ENCODE measurements at places on chromosomes 12 and 14. TPM values are rescaled to one million over a fixed set of nuclear protein-coding genes. Genes with fewer than 3 reads are reported as not detected.

DNA sequence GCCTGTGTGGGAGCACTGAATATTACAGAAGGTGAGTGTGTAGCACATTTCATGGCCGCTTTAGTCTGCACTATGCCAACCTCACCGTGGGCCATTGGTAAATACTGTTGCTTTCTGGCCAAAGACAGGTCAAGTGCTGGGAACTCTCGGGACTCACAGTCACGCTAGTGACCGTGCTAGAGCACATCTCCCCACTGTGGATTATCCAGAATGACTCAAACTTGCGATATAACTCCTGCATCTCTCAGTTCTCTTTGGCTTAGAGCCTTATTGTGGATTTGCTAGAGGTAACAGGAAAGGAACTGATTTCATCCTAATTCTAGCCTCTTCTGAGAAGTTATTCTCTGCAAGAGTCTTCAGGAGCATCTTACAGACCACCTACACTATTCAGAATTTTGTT is 86.5 kb downstream of the DAD1 start:
- no peak for DNase-seq

The IAPP gene
- total RNA-seq, result not detected

- DNase-seq, result no peak
Measured at GRCh38 chr12:69238589-69239351, 599 bp upstream of the CPSF6 start.

The DHRS2 gene
- total RNA-seq, result not detected

DNA sequence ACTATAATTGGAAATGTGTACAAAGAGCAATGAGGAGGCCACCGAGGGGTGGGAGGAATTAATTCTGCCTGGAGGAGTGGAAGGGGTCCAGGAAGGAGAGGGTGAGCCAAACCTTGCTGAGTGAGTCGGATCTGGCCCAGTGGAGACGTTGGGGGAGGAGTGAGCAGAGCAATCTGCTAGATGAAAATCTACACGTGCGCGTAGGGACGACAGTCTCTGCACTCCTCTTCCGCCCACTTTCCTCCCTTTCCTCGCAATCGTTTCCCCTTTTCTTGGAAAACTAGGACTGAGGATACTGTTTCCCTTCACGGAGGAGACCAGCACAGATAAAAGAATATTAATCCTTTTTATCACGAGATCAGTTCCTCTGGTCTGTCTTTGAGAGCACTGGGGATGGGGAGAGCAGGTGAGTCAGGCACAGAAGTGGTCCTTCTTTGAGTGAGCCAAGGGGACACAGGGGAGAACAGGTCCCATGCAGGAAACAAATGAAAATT is 2.9 kb upstream of the NAB2 start:
- peak; percentile 73 for DNase-seq

GRCh38 chr12:88553941-88554658 is 26.2 kb downstream of the KITLG start:
- DNase-seq, result no peak

- DNase-seq, result no peak
Measured at GRCh38 chr12:80269803-80270552, 170.6 kb downstream of the OTOGL start.

GRCh38 chr14:80637756-80638619 is 303.6 kb downstream of the CEP128 start:
- DNase-seq, result no peak

GRCh38 chr12:55830601-55831446 is 1.4 kb upstream of the DNAJC14 start:
- peak; percentile 91 for DNase-seq

DNA sequence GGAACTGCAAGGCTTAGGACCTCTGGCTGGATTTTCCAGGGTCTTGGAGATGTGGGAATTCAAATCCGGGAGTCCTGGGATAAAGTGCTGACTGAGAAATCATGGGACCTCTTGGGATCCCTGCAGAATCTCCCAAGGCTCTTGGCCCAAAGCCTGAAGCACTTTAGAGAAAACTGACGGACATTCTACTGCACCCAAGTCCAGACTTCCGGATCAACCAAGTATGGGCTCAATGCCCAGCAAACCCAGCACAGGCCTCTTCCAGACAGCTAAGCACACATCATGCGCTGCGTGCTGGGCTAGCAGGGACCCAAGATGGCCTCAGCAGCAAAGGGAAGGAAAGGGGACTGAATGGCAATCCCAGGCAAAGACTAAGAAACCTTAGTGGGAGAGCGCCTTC is 85.0 kb downstream of the ACTN1 start:
- DNase-seq, result no peak

DNA sequence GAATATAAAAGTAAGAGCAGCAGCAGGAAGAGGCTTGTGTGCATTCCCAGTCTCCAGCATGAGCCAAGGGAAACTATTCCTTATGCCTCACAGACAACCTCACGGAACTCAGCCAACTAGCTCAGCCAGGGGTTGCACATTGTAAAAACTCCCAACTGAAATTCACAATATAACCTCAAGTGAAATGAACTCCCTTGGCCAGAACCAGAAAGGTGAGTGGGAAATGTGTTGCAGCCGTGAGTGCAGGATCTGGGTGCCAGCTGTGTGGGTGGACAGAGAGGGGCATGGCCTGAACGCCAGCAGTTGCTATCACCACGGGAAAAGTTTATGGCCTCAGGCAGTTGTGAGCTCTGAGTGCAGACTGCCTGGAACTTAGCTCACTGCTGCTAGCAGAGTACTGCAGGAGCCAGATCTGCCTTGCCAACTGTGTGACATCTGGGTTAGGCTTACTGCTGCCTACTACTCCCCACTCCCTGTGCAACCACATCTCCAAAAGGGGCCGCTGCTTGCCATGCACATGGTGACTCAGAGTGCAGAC is 2.3 kb upstream of the CLEC1A start:
- no peak for DNase-seq

DNA sequence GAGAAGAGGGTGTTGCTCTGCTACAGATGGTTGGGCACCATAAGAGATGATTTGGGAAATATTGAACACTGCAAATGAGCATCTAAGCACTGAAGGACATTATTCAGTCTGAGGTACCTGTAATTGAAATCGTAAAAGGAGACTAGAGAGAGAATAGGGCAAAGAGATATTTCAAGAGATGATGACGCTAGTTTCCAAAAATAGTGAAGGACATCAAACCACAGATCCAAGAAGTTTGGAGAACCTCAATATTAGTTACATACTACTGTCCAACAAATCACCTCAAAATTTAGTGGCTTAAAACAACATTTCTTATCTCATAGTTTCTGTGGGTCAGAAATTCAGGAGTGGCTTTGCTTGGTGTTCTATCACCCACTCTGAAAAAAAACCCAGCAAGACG is 4.5 kb upstream of the MBIP start:
- no peak for DNase-seq

GRCh38 chr12:52759695-52760094 is 17.4 kb downstream of the KRT76 start:
- no peak for DNase-seq

The NDUFA12 gene
- total RNA-seq, result 66.1 TPM

DNA sequence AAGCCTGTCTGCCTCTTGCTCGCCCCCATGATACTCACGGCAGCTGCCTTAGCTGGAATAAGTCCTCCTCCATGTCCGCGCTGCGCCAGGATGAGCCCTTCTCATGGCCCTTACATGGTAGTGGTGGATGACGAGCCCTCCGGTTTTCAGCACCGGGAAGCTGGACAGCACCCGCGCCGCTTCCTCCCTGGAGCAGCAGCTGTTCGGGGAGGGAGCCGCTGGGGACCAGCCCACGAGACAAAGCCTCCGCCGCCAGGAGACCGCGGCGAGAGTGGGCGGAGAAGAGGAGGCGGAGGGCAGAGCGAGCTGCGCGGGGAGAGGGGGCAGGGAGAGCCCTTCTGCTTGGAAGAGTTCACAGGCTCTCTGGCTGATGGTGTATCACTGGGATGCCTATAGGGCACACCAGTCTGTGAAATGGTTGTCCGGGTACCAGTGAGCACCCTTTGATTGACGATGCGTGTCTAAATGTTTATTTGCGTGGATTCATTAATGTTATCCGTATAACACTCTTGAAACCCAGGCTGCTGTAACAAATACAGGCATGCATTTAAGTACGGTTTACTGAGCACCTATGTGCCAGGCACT is at the start of gene SVOP:
TSS of gene SVOP (minus strand) at position 273 of the 585 bp plus-strand sequence. CDS start at position 73, 200 bp downstream.
- DNase-seq, result peak; percentile 77

GRCh38 chr12:84807249-84807648 is 105.3 kb downstream of the SLC6A15 start:
- no peak for DNase-seq

- DNase-seq, result peak; percentile 45
Measured at GRCh38 chr12:1924996-1925683, 6.7 kb upstream of the CACNA2D4 start.

The SP1 gene
- total RNA-seq, result 101 TPM

DNA sequence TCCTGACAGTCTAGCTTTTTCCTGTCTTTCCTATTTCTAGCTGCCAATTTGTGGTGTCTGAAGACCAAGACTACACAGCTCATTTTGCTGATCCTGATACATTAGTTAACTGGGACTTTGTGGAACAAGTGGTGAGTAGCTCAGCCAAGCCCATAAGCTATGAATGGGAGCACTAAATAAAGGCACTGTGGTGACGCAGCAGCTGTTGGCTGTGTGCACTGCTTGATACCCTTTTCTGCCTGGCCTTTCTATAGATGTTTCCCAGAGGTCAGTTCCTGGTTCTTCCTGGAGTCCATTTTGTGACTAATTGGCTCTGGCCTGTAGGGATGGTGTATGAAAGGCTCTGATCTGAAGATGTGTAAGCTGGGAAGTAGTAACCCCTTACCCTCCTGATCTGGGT is 20.5 kb downstream of the RNF10 start:
- DNase-seq, result no peak

The LRP1-AS gene
- total RNA-seq, result not detected

DNA sequence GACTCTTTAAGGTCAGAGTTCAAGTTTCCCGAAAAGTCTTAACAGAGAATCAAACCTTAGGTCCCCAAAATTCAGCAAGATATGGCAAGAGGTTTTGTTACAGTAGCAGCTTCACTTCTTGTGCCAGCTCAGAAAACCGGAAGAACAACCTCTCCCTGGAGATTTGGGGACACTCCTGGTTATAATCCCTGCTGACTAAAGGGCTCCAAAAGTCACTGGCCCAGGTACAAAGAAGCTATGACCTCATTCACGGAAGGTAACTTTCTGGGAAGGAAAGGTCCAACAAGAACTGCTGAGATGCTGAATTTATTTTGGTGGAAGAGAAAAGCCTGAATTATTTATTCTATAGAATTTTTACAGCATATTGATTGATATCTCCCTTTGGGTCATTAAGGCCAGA is 55.6 kb upstream of the DIO2 start:
- DNase-seq, result no peak

DNA sequence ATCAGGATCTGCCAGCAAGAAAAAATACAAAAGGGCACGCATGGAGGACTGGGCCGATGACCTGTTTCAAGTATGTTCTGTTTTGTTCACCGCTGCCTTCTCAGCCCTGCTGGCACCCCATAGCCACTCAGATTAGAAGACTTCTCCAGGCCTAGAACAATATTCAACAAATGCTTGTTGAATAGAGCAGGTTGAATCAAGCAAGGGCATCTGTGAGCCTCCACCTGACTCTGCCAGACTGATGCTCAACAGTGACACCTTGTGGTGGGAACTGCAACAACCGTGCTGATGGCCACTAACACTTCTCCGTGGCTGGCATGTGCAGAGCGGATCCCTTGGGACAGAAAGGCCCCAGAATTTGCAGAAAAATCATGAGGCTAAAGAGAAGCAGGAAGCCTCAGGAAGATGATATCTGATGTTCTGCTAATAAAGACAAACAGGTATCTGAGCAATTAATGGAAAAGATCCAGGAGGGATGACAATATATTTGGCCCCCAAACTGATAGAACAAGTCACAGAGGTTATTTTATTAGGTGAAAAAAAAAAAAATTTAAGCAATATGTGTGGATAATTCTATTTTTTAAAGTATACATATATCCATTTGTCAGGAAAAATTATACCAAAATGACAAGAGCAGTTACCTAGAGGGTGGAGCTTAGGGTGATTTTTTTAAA is 114.3 kb downstream of the KSR2 start:
- no peak for DNase-seq

GRCh38 chr14:103099733-103100280 is 5.3 kb downstream of the EXOC3L4 start:
- DNase-seq, result no peak

The KRT6A gene
- not detected for total RNA-seq

The FOXG1 gene
- total RNA-seq, result 0.09 TPM

The PCED1B gene
- 5.0 TPM for total RNA-seq

The C14orf132 gene
- 18.7 TPM for total RNA-seq

DNA sequence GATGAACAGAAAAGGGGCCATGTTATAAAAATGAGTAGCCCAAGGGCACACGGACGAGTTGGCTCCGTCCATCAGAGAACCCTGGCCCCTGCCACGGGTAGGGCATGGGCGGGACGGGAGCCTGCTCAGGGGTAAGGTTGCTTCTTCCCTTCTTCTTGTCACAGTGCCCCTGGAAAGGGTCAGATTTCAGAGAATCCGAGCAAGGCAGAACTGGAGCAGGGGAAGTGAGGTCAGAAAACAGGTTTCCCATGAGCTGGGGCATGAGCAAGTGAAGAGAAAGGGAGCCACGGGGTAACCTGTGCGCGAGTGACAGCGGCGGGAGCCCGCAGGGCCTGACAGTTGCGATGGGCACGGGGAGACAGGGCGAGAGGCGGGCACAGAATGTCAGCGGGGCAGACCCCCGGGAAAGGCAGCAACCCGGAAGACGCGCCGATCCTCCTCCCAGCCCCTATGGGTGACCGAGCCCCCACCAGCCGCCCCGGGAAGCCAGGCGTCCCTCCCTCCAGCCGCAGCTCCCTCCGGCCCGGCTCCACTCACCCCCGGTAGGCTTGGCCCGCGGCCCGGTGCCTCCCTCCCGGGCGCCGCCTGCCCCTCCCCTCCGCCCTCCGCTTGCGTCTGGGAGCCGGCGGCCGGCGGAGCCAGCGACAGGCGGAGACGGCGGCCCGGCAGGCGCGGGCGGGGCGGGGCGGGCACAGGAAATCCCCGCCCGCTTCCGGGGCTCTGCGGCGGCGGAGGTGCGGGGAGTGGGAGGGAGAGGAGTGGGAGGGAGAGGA is at the start of gene ZNF641:
TSS of gene ZNF641 (minus strand) at position 671 of the 773 bp plus-strand sequence. CDS start 2,829 bp downstream, outside the sequence.
- DNase-seq, result peak; percentile 89

- DNase-seq, result no peak
Measured at GRCh38 chr12:117036046-117036445, 63.2 kb downstream of the TESC start.

DNA sequence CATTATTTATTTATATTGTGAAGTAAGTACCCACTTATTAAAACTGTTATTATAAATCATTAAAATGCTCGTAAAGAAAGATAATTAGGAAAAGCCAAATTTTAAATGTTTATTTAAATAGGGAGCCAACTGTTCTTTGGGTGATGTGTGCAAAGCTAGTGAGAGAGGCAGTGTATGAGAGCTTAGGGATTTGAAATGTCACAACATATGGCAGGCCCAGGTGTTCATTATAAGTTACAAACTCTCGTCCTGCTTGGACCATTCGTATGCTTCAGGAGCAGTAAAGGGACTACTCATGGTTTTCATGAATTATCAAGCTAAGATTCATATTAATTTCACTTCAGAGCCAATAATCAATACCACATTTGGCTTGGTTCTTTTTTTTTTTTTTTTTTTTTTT is 154.5 kb downstream of the TGFB3 start:
- DNase-seq, result no peak

The MYH6 gene
- total RNA-seq, result not detected

DNA sequence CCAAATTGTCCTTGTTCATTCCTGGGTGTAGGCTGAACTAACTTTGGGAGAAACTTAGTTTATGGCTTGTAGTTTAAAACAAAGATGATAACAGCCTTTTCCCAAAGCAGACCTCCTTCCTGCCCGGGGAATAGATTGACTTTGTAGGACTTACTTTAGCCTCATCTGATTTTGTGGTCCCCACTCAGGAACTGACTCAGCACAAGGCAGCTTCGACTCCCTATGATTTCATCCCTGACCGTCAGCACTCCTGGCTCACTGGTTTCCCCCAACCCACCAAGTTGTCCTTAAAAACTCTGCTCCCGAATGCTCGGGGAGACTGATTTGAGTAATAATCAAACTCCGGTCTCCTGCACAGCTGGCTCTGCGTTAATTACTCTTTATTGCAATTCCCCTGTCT is 40.1 kb upstream of the DDHD1 start:
- DNase-seq, result no peak

All from sciatic nerve (tissue), 2 donors.